ENCODE measurements at places on chromosomes 11 and 22.

GRCh38 chr11:33651990-33652389 is 48.6 kb downstream of the C11orf91 start:
- DNase-seq: no peak

- no peak for DNase-seq
Observed at GRCh38 chr11:17743026-17743807, 8.6 kb downstream of the KCNC1 start.

DNA sequence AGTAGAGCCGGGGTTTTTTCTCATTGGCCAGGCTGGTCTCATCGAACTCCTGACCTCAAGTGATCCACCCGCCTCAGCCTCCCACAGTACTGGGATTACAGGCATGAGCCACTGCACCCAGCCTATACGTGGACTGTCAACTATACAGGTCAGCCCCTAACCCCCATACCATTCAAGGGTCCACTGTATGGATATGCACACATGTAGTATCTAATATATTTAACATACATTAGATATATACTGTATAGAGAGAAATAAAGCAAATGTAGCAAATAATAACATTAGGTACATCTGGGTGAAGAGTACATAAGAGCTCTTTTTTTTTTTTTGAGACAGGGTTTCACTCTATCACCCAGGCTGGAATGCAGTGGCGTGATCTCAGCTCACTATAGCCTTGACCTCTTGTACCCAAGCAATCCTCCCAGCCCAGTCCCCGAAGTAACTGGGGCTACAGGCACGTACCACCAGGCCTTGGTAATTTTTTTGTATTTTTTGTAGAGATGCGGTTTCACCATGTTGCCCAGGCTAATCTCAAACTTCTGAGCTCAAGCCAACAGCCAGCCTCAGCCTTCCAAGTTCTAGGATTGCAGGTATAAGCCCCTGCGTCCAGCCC is 1.5 kb upstream of the ATP5MGL start:
- no peak for DNase-seq

DNA sequence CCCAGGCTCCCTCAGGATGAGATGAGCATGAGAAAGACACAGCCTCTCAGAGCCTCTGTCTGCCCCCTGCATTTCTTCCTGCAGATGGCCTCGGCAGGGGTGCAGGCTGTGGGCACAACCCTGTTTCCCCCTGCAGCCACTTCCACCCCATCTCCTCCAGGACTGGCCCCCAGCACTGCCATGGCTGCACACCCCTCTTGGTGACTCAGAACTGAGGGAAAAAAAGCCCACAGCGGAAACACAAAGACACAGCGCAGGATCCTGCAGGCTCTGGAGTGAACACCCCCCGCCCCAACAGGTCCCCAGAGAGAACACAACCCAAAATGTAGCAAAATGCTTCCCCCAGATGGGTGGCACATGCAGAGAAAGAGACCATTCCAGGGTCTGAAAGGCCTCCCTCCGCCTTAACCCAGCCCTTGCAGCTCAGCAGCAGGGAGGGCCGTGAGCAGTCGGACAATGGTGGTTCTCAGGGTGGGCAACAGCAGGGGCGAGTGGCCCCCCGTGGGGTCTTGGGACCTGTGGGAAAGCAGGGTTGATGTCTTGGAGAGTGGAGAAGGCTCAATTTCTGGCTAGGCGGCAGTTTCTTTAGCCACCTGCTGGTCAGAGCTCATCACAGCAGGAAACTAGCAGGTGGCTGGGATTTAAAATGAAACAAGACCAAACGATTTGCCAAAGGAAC is 8.0 kb downstream of the TUBGCP6 start:
- DNase-seq: no peak

- DNase-seq: no peak
Observed at GRCh38 chr11:133206313-133207005, 325.8 kb downstream of the OPCML start.

DNA sequence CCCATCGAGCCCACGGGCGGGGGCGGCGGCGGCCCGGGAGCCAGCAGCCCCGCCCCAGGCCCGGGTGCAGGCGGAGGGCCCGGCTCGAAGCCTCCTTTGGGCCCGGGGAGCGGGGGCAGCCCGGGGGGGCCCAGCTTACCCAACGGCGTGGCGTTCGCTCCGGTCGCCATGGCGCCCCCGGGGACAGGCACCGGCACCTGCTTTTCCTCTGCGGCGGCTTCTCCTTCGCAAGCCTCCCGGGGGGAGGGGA is 194 bp downstream of the SF1 start:
- DNase-seq: no peak

GRCh38 chr22:49476176-49476575 is 351.5 kb downstream of the BRD1 start:
- no peak for DNase-seq

DNA sequence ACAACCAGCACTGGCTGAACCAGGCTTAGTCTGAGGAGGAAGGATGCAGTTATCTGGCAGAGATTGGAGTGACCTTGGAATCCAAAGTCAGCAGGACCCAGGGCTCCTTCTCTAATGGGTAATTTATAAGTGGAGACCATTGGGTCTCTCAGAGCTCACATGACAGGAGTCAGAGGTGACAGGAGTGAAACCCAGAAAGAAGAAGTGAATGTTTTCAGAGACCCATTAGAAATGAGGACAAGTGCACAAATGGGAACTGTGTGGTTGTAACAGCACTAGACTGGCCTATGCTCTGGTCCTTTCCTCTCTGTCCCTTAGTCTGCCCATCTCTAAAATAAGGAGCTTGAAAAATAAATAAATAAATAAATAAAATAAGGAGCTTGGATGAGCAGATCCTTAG is 107.4 kb downstream of the SERGEF start:
- DNase-seq: no peak

DNA sequence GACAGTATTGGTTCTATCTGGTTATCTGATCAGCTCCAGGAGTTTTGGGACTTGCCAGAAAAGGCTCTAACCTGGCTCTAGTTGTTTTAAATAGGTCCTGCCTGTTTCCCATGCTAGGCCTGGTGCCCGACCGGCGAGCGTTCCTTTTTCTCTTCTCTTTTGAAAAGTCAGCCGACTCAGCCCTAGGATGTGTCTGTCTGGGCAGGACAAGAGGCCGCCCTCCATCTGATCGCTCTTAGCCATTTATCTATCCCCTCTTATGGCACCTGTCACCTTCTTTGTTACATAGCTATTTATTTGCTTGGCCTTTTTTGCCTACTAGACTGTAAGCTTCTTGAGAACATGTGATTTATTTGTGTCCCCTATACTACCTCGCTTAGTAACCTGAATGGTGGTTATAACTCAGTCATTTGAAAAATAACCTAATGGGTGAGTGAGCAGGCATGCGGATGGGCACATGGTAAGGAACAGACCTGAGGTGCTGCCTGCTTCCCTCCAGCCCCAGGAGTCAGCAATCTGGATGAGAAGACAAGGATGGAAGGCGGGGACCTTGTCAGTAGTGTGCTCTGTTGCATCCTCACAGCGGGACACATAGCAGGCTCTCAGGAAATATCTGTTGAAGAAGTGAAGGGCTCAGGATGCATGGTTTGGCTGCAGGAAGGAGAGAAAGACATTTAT is 108.4 kb downstream of the ZBTB16 start:
- no peak for DNase-seq

GRCh38 chr11:20110908-20111669 is 49.2 kb downstream of the DBX1 start:
- DNase-seq: peak; percentile 85

GRCh38 chr11:9180784-9181183 is 84.4 kb downstream of the DENND5A start:
- no peak for DNase-seq

DNA sequence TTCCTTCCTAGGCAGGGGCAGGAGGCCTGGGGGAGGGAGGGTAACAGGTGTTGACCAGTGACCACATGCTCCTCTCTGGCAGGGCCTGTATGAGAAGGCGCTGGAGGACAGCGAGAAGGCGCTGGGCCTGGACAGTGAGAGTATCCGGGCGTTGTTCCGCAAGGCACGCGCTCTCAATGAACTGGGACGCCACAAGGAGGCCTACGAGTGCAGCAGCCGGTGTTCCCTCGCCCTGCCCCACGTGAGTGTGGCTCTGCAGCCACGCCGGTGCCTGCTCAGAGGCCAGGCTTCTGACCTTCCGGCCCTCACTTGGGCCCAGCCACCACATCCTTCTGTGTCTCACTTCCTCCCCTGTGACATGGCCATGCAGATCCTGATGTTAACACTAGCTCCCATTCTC is 25.8 kb downstream of the ZC3H7B start:
- DNase-seq: no peak

GRCh38 chr11:14417617-14418374 is 58.8 kb upstream of the RRAS2 start:
- peak; percentile 27 for DNase-seq

GRCh38 chr11:46247659-46248058 is 29.8 kb upstream of the CREB3L1 start:
- DNase-seq: peak; percentile 48

- no peak for DNase-seq
Observed at GRCh38 chr22:30627471-30627870, 8.1 kb upstream of the SLC35E4 start.

DNA sequence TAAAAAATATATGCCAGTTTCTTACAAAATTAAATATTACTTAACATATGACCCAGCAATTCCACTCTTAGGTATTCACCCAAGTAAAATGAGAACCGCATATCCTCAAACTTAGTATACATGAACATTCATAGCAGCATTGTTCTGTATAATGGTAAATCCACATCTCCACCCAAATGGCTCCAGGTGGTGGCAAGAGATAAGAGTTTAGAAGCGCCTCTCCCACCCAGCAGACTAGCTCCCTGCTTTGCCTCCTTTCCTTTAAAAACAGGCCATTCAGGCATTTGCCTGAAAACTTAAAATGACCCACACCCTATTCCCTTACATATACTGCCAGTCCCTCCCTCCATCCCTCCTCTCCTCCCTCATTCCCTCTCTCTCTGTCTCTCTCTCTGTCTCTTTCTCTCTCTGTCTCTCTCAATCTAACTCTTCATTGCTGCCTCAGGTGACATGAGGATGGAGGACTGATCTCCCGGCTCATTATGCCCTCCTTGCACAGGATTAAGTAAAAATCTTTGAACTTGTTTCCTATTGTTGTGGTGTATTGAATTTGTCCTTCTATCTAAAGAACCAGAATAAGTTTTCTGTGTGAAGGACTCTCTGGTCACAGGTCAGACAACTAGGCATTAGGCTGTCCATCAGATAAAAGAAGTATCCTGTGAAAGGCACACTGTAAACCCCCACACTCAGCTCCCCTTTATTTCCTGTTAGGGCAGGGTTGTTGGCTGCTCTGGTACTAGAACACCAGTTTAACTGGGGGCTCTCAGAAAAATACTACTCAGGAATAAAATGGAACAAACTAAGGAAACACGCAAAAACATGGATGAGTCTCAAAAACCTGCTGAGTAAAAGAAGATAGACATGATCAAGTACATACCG is 48.3 kb downstream of the RRP8 start:
- DNase-seq: no peak

- peak; percentile 68 for DNase-seq
Observed at GRCh38 chr11:69088676-69089146, 40.0 kb downstream of the TPCN2 start.

Data from fibroblast of lung (primary cell).